Stimulated activated CD4-positive, alpha-beta T cell treated with anti-CD3 and anti-CD28 coated beads, Interleukin-15, amount 100 ng/mL, for 1 hour (primary cell): ENCODE measurements at places on chromosomes 6 and 20.

GRCh38 chr6:12952318-12952717, 235.8 kb downstream of the PHACTR1 start:
- DNase-seq: no peak

DNA sequence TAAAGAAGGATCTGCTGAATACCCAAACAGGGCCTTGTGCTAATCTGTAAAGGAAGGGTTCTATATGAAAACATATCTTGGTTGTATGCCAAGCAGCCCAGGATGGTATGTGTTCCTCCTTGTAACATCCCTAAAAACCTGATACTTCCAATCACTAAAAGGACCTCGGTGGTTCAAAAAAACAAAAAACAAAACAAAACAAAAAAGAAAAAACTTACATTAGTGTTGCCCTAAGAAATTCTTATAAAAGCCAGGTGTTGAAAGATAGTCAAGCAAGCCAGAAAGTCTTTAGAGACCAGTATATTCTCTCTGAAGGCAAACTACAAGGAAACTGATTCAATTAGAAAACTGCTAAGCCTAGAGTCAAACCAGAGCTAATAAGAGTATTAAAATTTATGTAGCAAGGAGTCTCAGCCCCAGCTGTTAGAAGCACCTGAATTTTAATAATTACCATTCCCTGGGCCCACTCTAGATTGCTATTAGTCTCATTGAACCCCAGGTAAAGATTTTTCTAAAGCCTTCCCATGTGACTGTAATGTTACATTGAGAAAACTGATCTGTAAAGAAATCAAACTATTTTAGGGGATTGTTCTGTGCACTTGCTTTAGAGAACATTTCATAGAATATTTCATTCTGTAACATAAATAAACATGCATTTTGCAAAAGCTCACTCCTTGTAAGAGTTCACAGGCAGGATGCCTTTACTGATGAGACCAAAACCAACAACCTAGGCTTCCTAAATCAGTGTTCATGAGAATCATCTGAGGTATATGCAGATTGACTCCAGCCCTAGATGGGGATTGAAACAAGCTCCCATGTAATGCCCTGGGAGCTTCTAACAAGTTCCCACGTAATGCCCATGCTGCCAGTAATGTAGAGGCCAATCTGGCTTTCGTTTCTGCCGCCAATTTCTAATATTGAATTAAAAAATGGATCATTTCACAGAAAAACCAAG, 95.2 kb upstream of the BTN3A2 start:
- no peak for DNase-seq

GRCh38 chr6:137727216-137727765, 139.8 kb upstream of the TNFAIP3 start:
- no peak for DNase-seq

DNA sequence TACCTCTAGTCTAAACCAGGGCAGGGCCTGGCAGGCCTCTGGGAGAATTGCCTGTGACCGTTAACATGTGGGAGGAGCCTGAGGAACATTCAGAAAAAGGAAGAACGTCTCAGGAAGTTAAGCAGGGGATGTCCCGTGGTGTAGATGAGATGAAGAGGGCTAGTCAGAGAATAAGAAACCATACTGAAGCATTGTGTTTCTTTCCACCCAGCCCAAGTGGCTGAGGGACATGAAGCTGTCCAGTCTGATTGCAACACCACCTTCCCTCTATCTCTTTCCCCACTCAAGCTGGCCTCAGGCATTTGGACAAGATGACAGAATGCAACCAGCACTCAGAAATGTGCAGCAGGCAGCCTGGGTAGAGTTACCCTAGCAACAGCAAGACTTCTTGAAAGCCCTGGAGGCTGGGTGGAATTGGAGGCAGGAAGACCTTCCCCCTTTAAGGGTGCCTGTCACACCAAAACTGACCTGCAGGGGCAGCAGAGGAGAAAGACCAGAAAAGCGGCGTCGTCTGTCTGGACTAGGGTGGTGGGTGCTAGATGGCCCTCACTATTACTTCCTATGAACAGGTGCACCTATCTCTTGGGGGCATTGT, 186.1 kb downstream of the UNC5CL start:
- DNase-seq: no peak

DNA sequence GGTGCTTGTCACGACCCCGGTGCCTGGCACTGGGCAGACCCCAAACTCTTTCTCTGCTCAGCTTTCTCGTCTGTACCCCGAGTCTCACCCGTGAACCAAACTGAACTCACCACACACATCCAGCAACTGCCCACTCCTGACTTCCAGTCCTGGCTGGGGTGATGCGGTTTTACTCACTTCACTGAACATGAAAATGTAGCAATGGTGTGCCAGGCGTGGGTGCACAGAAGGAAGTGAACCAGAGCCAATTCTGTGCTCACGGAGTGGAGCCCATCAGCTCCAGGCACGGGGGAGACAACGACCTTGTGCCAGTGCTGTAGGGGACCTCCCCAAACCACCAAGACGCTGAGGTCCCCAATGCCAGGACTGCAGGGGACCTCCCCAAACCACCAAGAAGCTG, 78.7 kb upstream of the AFDN start:
- no peak for DNase-seq

DNA sequence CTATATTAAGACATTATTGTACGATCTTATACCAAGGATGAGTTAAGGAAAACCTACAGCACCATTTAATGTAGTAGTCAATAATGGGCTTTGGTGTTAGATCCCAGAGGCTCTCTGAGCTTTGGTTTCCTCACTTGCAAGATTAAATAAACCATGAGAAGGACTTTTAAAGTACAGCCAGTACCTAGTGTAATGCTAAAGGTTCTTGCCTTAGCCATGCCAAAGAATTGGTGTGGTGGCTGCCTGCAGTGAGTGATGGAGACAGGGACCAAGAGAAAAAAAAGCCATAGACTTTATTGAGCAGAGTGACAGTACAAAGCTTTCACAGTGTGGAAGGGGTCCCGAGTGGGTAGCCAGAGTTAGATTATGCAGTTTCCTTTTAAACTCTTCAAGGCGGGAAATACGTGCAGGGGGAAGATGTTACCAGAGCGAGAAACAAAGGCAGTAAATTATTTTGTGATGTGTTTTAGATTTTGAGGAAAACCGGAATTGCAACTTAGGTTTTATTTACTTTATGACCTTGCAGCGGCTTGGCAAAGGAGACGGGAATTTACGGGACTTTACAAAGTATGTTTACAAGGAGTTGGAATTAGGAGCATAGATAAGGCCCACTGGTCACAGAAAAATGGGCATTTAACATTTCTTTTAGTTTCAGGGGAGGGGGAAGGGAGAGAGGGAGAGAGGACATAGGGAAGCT, 100.4 kb downstream of the MYO6 start:
- DNase-seq: no peak

- DNase-seq: no peak
These were observed 58.6 kb downstream of the TINAG start for GRCh38 chr6:54366667-54367327.

DNA sequence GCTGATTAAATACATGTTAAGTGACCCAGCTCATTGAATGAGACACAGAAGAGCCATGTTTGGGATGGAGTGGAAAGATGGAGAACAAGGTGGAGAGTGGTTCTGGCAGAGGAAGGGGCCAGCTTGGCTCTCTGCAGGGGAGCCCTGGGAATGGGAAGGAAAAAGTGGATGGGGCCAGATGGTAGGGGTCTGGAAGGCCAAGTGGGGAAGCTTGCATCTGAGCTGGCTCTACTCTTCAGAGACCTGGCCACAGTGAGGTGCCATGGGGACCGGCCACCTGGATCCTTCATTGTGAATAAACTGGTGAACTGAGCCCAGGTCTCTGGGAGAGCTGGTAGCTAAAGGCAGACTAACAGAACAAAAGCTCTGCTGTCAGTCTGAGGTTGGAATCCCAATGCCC, 48.9 kb upstream of the SIRPA start:
- no peak for DNase-seq

DNA sequence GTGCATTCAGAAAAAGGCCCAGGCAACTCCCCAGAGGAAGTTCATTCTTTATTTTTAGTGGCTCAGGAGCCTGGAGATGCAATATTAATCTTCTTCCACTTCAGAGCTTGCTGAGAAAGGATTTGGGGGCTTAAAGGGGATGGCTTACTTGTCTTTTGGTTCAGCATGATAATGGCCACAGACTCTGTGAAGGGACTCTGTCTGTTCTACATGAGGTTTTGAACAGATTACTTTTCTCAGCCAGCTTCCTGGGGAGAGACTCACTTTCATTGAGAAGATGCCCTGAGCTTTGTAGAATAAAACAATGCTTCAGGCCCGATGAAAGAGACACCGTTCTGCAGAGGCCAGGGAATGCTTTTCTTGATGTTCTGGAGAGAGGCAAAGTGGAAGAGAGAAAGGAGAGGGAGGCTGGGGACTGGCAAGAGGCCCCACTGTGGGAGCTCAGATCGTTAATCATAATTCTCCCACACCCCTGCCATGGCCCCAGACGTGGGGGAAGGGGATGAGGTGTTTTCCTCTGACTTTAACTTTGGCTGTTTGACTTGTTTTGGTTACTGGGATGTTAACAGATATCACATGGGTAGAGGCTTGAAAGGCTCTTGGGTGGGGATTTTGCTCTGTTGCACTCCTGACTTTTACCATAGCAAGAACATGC, 19.1 kb downstream of the SCP2D1 start:
- DNase-seq: no peak

DNA sequence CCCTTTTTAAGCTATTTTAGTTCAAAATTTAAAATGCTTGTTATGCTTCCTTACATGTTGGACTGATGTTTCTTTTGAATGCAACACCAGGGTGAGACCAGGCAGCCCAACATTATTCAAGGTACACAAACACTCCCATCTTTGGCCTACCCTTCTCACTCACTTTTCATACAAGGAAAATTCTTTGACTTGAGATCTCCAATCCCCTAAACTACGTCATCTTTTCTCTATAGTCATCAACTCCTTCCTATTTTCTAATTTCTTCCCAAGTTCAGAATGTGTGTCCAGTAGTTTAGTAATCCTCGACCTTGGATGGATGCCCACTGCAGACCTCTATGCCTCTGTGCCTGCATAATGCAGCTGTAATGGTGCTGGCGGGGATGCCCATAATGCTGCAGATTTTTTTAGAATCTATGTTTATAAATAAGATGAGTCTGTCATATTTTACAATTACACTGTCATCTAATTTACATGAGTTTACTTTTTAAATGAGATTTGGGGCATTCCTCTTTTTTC, 108.7 kb downstream of the ID4 start:
- DNase-seq: no peak

DNA sequence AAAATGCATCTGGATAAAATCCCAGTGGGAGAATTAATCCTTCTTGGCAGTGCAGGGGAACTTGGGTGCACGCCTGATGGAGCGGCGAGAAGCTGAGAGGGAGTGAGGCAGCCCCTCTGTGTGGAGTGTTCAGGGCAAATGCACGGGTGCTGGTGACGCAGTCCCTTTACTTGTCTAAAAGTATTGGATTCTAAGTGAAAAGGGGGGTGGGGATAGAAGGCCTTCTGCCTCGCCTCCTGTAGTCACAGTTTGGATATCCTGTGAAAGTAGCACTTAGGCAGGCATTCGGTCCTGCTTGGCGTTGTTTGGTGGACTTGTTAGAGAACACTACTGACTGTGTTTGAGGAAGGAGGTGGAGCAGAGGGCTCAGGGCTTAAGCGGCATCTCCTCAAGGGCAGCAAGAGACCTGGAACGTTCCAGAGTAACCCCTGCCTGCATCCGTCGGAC, 39.3 kb downstream of the PHACTR3 start:
- no peak for DNase-seq

- no peak for DNase-seq
These were observed 2.1 kb upstream of the ZKSCAN4 start for GRCh38 chr6:28254121-28254519.

GRCh38 chr6:70396163-70396562, 17.1 kb upstream of the FAM135A start:
- no peak for DNase-seq

DNA sequence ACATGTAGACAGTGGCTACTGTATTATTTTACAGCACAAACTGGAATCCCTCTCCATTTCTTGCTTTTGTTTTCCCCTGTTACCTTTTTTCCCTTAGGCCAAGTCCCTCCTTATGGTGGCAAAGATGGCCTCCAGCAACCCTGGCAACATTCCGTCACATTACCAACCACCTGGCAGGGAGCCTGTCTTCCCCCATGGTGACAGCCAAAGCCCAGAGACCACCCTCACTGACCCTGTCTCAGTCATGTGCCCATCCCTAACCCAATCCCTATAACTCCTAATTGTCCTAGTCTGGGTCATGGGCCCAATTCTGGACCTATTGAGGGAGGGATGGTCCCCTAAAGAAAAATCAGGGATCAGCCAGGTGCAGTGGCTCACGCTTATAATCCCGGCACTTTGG, 27.6 kb downstream of the PARD6B start:
- DNase-seq: no peak

- no peak for DNase-seq
These were observed 994.7 kb upstream of the EPHA7 start for GRCh38 chr6:94414041-94414440.

DNA sequence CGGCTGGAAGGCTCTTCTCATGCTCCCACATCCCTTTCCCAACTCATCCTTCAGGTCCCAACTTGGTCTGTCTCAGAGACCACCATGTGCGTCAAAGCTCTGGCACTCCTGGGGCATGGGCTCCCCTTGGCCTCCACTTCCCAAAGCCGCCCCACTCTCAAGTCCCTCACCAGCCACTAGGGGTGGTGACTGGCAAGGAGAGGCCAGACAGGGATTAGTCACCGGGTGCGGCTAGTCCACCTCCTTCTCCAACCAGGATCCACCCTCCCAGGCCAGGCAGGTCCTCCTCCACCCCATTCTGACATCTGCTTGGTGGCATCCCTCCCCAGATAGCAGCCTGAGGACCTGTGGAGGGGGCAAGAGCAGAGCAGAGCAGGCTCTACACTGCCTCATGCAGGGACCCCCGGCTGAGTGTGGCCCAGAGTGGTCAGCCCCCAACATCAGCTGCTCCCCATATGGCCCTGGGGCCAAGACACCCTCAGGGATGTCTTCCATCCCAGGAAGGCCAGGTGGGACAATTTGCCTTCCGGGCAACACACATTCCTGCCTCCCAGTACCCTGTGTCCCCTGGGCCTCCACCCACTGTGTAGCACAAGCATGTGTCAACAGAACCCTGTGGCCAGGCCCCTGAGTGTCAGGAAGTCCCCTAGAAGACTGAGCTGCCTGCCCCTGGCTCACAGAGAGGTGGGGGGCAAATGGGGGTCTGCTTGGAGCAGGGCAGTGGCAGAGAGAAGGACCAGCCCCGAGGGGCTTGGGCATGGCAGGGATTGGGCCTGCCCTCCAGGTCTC, 29.2 kb downstream of the YTHDF1 start:
- DNase-seq: no peak

- DNase-seq: no peak
These were observed 32.4 kb upstream of the RPP40 start for GRCh38 chr6:5036269-5036668.

DNA sequence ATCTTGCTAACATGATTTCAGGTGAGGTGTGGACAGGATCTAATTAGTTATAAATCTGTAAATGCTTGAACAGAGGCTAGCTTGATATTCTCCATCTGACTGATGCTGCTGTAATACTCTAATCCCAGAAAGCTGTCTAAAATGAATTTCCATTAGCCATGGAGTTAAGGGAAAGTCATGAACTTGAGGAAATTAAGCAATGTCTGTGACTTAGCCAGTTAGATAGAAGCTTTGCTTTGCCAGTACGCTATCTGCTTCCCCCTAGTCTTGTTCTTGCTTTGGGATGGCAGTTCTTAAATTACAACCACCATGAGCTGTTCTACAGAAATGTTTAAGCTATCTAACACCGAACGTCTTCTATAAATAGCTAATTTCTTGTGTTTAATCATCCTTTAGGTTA, 195.7 kb downstream of the PRL start:
- DNase-seq: no peak

- DNase-seq: no peak
These were observed 25.7 kb downstream of the CD83 start for GRCh38 chr6:14143305-14143704.
